ENCODE measurements at places on chromosomes 2 and 18.
A peak's percentile ranks its signal among the peaks of the same experiment; 100 is the strongest.

GRCh38 chr18:26717123-26717719, 148.3 kb downstream of the AQP4 start:
- no peak for DNase-seq

DNA sequence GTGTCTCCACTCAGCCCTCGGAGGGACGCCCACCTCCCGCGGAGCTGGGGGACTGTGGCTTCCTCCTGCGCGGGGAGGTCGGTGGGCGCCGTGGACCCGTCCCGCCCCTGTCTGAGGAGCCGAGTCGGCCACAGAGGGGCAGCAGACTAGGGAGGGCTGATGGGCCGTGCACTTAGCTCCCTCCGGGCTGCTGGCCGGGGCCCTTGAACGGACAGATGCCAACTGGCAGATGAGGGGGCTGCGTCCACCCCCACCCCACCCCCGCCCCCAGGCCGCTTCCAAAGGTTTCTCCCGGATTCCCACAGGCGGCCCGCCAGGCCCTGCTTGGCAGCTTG, 10.4 kb upstream of the UBE2F start:
- DNase-seq, result no peak

DNA sequence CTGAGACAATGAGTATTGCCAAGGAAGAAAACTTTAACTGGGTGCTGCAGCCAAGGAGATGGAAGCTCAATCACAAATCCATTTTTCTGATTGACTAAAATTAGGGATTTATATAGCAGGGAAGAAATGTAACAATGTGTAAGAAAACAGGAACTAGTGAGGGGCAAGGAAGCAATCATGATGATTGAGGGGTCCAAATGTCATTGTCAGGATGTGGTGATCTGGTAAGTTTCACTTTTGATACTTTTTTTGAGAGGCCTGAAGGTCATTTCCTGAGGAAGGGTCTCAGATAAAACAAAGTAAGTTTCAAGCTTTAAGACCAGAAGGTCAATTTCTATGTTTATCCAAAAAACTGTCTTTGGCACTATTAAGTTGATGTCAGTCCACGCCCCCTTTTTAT, 12.0 kb upstream of the GCC2 start:
- DNase-seq, result no peak

DNA sequence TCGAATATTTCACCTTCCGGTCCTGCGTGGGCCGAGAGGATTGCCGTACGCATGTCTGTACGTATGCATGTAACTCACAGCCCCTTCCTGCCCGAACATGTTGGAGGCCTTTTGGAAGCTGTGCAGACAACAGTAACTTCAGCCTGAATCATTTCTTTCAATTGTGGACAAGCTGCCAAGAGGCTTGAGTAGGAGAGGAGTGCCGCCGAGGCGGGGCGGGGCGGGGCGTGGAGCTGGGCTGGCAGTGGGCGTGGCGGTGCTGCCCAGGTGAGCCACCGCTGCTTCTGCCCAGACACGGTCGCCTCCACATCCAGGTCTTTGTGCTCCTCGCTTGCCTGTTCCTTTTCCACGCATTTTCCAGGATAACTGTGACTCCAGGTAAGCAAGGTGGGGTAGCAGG, at the start of gene SERPINB5:
TSS of gene SERPINB5 (plus strand) at position 291 of the 400 bp plus-strand sequence. CDS start 7,471 bp downstream, outside the sequence.
- DNase-seq, result no peak

DNA sequence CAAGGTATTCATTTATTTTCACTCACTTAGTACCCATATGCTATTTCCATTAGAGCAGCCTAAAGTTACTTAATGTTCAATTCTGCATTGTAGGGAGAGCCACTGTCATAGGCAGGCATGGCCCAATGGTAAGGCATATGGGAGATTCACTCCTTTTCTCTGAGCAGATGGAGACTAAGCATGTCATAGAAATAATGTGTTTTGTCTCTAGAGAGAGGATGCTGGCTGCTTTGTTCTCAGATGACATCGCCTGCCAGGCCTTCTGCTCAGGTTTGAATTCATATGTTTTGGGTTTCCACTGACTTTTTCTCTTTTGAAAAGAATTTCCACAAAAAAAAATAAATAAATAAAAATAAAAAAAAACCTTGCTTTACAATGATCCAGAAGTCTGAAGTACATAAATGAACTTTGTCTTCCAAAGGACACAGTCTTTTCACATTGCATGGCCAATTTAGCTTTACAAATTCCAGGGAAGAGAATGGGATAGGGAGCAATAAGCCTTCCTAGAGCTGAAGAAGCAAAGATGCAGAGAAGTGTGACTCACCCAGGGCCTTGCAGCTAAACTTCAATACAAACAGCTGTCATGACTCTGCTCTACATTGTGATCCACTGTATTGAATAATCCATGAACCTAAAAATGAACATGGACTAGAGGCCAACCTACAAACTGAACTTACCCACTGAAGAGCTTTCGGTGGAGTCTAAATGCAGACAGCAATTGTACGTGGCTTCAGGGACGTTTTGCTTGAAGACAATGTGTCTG, 422.5 kb downstream of the CMPK2 start:
- DNase-seq, result no peak

GRCh38 chr2:138507267-138507666, 5.7 kb downstream of the SPOPL start:
- DNase-seq, result no peak

DNA sequence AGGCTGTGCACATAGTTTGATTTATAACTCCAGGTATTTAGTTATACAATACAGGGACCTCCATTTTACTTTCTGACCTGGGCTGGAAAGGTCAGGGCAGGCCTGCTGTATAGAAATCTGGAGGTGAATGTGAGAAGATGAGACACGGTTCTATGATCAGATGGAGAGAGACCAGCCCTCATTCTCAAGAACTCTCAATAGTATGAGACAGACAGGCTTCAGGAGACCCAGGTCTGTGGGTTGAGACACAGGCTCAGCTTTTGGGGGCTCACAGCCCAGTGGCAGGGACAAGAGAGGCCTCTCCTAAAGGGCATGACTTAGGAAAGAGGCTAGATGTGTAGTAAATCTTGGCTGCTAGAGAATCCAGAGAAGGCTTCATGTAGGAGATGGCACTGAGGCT, 719 bp upstream of the ATP6V1B1 start:
- no peak for DNase-seq

DNA sequence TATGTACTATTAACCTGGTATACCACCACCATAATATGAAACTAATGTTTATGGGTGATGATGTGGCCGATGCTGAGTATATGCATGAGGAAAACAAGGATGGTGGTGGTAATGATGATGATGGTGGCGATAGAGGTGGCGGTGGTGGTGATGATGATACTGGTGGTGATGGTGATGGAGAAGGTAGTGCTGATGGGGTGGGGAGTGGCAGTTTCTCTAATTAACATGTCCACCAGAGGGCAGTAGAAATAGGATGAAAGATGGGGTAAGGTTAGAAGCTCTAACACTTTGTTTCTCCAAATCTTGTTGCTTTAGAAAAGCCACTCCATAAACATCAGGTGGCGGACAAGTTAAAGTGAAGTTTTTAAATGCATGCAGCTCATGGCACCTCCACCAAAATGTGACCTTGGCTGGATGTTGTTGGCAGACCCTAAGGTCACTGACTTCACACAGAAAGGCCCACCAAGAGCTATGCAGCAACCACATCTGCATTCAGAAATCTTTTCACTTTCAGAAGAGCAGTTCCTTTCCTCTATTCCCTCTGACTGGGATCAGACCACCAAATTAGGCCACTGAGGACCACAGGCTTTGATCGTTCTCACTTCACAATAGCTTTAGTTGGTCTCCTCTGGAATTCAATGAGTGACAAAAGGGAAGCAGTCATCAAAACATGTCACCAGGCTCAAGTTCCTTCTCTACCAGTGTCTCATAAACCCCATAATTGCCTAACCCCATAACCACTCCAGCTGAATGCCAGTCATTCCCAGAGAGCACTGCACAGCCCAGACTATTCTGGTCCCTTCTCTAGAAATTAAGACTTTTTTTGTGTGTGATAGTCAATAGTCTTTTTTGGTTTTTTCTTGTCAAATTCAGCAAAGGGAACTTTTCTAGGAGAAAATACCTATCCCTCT, 7.5 kb upstream of the BCL11A start:
- DNase-seq, result no peak

- no peak for DNase-seq
Observed at GRCh38 chr2:12177455-12178288, 431.2 kb downstream of the LPIN1 start.

- no peak for DNase-seq
Observed at GRCh38 chr2:186554850-186555671, 34.8 kb upstream of the ITGAV start.

- peak; percentile 49 for DNase-seq
Observed at GRCh38 chr18:13266218-13267100, 47.9 kb downstream of the LDLRAD4 start.

Data from stimulated activated naive CD4-positive, alpha-beta T cell treated with Interleukin-2 at 50 U/mL for 16 hours (primary cell).